ENCODE measurements at places on chromosomes 5 and 9.

DNA sequence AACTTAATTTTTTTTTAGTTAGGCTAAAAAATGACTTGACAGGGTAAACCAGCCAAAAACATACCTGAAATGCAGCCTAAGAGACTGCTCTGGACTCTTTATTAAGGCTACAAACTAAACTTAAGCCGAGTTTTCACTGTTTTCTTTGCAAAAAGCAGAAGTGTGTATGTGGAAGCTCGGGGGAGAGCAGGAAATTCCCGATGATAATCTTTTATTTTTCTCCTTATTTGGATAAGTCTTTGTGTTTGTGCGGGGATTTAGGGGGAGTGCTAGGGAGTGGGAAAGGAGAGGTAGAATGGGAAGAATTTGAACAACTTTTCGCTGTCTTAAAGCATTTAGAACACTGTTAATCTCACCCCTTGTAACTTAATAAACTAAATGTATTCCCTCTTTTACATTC, 30.7 kb upstream of the GPR21 start:
- DNase-seq, result no peak

DNA sequence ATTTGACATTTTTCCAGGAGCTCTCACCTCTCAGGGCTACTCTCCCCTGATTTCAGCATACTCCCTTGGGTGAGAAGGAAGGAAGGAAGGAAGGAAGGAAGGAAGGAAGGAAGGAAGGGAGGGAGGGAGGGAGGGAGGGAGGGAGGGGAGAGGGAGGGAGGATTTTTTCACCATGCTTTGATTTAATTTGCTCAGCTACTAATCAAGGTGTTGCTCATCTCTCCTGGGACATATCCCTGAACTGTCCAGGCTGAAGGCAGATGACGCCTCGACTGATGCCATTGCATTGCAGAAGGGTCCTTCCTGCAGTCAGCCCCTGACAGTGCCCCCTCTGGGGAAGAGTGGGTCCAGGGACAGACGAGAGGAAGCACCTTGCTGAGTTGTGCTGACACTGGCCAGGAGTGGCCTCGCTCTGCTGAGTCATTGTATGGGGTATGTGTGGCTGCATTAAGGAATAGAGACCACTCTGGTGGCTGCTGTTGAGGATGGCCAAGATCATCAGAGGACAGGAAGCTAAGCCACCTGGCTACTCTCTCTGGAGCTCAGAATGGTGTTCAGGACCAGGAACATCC, 43.6 kb upstream of the CRB2 start:
- DNase-seq, result no peak

DNA sequence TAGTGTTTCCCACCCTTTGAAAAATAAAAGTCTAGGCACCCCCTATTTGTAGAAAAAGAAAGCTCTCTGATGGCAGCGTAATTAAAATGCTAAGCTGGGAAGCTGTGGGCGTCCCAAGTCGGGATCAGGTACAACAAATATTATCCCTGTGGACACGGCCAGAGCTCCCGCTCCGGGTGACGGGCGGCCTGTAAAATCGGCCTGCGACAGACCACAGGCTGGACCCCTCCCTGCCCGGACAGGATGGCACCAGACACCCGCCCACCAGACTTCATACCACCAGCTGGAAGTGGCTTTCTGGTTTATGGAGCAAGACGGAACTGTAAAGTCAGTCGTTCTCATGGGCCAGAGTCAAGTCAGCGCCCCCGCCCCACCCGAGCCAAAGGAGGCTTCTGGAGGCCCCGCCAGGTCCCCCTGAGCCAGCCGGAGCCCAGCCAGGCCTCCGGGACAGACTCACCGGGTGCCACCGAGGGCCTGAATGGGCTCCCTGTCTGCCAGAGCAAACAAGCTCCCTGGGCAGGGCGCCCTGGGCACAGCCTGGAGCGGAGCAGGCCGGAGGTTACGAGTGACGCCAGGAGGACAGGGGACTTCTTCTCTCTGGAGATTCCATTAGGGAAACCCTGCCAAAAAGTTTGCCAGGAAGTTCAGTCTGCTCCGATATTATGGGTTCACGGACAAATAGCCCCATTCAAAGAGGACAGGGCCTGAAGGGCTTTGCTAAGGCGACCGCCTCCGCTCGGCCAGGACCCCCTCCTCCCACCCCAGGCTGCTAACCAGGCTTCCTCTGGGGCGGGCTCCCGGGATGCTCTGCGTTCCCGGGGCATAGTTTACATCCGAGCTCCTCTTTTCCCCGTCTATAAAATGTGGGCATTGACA, 173.7 kb downstream of the ERCC6L2 start:
- DNase-seq, result no peak

DNA sequence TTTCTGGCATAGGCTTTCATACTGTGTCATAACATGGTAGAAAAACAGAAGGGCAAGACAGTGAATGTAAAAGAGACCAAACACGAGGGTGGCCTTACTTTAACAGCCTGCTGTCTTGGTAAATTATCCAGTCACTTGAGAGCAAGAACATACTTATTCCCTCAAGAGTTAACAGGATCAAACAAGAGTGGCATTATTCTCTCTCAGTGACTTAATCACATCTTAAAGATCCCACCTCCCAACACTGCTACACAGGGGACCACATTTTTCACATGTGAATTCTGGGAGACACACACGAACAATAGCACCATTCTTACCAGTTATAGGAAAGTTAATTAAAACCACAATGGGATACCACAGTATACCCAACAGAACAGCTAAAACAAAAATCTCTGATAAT, 898.0 kb upstream of the C9orf72 start:
- DNase-seq, result no peak

DNA sequence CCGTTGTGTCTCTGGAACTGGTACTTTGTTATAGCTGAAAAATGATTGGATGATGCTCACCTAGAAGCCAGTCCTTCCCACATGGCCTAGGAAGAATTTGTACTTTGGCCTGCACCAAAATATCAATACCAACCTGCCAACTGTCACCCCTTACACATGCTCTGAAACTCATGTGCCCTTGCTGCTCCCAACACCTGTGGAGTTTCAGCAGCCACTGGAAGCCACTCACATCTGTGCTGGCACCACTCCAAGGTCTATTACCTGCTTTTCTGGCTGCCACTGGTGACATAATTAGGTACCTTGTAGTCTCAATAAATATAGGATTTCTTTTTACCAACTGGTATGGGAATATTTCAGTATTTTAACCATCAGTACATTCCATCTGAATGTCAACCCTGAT, 363.6 kb downstream of the SH3GL2 start:
- DNase-seq, result no peak

GRCh38 chr9:3008091-3008490, 164.2 kb upstream of the PUM3 start:
- no peak for DNase-seq

- no peak for DNase-seq
Observed at GRCh38 chr5:15441433-15442192, 58.4 kb upstream of the FBXL7 start.

DNA sequence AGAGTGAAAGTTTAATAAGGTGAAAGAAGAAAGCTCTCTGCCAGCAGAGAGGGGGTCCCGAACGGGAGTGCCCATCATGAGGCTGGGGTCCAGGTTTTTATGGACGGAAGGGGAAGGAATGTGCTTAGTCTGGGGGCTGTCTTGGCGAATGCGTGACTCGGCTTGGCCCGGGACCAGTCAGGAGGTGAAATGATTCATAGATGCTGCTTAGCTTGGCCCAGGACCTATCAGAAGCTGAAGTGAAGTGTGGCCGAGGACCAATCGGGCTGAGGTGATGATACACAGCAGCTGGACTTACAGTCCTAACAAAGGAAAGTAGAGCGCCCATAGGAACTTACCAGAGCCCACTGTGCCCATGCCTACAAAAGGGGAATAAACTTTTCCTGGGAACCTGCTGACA, 3.9 kb upstream of the FKTN start:
- DNase-seq, result no peak

DNA sequence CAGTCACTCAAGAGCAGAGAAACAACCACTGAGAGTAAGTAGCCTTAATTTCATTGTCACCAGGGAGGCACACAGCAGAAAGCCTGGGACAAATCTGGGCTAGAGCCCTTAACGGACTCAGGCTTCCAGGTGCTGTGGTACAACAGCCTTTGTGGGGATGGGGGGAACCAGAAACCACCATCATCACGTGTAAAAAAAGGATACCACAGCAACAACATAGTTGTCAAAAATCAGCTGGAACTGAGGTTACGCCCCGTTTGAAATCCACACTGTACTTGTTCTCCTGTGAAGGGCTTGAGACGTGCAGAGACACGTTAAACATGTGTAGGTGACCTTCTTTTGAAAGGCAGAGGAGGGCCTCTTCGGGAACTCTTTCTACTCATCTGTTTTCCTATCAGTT, 16.6 kb upstream of the PLPP1 start:
- no peak for DNase-seq

DNA sequence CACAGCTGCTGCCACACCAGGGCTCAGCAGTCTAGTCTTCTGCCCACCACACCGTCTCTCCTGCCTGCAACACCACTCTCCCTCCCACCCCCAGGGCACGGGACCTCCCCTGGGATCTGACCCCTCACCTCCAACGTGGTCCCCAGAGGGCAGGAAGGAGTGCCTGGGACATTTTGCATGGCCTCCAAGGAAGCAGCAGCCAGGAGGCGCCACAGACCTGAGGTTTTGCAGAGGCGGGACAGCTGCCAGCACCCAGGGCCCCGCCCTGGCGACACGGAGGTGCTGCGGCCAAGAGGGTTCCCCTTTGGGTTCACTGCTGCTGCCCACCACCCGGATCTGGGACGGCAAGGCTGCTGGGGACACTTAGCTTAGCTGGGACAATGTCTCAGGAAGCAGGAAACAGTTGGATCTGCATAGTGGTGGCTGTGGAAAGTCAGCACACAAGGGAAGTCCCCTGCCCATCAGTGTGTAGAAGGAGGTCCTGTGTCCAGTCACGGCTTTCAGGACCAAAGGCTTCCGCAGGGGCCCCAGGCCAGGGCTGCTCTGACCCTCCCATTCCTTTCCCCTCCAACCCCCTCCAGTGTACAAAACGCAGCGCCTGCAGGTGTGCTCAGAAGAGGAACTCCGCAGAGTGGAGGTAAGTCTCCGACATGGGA, 13.8 kb downstream of the PROP1 start:
- DNase-seq, result no peak

GRCh38 chr5:58477760-58478376, 13.4 kb upstream of the GAPT start:
- no peak for DNase-seq

DNA sequence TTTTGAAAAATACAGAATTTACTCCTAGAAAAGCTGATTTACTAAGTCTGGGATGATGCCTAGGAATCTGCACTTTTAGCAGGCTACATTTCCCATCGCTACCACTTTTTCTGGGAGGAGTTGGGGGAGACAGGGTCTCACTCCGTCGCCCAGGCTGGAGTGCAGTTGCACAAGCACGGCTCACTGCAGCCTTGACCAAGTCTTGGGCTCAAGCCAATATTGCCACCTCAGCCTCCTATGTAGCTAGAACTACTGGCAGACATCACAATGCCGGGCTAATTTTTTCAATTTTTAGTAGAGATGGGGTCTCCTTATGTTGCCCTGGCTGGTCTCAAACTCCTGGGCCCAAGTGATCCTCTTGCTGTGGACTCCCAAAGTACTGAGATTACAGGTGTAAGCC, 85.9 kb downstream of the NR6A1 start:
- no peak for DNase-seq

GRCh38 chr9:136047775-136048559, 47.1 kb downstream of the NACC2 start:
- no peak for DNase-seq

DNA sequence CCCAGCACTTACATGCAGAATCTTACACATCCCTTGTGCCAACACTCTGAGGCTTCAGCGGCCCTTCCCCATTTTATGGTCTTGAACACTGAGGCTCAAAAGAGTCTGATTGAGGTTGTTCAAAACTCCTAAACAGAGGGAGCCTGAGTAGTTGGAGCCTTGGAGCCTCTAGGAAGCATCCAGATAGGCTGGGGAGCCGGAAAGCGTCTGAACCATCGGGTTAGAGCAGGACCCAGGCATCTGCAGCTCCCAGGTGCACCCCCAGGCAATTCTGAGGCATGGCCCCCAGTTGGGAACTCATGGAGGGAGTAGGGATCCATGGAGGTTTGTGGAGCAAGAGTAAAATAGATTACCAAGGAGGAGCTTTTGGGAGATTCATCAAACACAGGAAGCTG, 3.8 kb downstream of the OLFML2A start:
- DNase-seq, result no peak

All from mesothelial cell of epicardium (in vitro differentiated cells).